Renal cortex interstitium (tissue), 15 donors: ENCODE measurements at places on chromosomes 2 and 18. TPM values are rescaled to one million over a fixed set of nuclear protein-coding genes. Genes with fewer than 3 reads are reported as not detected.

The ATP6V1B1 gene
- polyA plus RNA-seq: 70.7 TPM

The GPR35 gene
- 3.2 TPM for polyA plus RNA-seq

GRCh38 chr2:140242889-140243288, 1462.7 kb upstream of the NXPH2 start:
- DNase-seq: no peak

DNA sequence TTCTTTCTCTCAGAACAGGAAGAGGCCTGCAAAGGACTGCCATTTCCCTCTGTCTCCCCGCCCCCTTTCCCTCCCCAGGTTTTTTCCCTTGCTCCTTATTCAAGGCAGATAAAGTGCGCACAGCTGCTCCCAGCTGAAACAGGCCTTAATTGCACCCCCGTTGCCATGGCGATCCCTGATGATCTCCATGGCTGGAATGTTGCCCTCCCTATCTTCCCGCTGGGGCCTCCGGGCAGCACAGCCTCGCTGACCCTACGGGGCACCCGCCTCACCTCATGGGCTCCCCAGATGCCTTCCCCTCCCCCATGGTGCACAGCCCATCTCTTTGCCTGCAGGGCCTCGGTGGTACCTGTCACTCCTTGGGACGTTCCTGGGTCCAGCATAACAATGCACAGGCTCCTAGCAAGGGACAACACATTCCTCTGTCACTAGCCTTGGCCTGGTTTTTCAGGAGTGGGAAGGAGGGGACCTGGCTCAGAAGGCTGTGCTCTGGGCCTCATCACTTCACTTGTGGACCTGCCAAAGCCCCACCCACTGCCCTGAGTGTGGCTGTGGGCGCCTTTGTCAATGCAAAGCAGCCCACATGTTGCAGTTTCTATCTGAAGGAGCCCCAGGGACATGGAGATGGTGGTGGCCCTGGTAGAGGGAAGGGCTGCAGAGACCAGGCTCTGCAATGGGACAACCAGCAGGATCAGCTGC, 115.0 kb downstream of the CELF4 start:
- DNase-seq: no peak

- no peak for DNase-seq
Measured at GRCh38 chr2:1256632-1257324, 156.5 kb upstream of the TPO start.

GRCh38 chr2:241005569-241005968, 7.2 kb downstream of the SNED1 start:
- DNase-seq: no peak

GRCh38 chr18:44709307-44710126, 28.8 kb downstream of the SETBP1 start:
- DNase-seq: no peak

GRCh38 chr18:61883547-61883946, 9.3 kb downstream of the RNF152 start:
- DNase-seq: no peak
